ENCODE measurements at places on chromosomes 5 and 9.
A peak's percentile ranks its signal among the peaks of the same experiment; 100 is the strongest.

- DNase-seq: peak; percentile 61
Observed at GRCh38 chr5:64074533-64074932, 91.1 kb upstream of the RNF180 start.

DNA sequence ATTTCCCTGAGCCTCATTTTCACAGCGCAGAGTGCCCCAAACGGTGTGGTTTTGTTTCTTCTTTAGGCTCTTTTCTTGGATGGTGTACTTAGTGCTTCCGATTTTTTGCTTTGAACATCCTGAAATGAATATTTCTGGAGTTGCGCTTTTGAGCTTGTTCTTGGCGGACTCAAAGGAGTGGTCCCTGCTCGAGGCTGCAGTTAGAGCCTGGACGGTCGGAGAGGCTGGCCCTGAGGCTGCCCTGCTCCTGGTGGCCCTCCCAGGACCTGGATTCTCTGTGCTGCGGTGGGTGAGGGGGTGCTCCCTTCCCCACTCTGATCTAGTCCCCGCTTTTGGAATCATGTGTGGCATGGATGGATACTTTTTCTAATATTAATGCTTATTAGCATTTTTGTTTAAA lies 291.8 kb upstream of the IRX4 start:
- no peak for DNase-seq

GRCh38 chr5:159317849-159318248 lies 12.4 kb downstream of the IL12B start:
- DNase-seq: no peak

DNA sequence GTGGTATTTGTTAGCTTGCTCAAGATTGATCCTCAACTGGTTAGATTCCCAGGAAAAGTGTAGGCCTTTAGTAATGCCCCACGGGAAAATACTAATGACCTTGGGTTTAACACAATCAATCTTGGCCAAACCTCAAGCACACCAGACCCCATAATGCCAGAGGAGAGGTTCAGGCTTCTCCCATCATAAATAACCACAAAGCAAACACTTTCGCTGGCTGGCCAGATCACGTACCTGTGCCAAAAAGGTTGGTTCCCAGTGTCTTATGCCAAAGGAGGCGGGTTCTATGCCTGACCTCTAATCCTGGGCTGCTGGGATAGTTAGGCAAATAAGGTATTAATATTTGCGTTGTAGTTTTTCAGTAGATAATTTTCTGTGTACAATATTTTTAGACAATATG lies 379.2 kb upstream of the CDH18 start:
- no peak for DNase-seq

DNA sequence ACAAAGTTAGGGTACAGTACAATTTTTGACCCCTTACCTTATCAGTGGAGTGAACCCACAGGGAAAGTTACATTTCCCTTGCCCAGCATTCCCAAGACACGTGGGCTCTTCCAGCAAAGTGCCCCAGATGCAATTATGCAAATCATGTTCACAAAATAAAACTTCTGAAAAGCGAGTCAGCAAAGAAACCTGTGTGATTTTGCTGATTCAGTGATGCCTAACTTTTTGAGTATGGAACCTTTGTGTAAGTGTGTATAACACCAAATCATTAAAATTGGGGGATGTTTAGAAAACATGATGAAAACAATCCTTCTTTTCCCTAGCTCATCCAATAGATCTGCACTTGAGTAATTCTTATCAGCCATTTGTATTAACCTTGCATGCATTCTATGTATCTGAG lies 52.6 kb downstream of the SH3RF2 start:
- no peak for DNase-seq

DNA sequence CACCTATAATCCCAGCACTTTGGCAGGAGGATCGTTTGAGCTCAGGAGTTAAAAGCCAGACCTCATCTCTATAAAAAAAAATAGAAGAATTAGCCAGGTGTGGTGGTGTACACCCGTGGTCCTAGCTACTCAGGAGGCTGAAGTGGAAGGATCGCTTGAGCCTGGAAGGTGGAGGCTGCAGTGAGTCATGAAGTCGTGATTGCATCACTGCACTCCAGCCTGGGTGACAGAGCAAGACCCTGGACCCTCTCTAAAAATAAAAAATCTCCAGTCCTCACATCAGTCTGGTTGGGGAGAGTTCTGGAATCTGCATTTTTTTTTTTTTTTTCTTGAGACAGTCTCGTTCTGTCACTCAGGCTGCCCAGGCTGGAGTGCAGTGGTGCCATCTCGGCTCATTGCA lies 9.3 kb downstream of the FPGS start:
- DNase-seq: no peak

GRCh38 chr5:74095871-74096270 lies 469.9 kb downstream of the ARHGEF28 start:
- DNase-seq: peak; percentile 14

DNA sequence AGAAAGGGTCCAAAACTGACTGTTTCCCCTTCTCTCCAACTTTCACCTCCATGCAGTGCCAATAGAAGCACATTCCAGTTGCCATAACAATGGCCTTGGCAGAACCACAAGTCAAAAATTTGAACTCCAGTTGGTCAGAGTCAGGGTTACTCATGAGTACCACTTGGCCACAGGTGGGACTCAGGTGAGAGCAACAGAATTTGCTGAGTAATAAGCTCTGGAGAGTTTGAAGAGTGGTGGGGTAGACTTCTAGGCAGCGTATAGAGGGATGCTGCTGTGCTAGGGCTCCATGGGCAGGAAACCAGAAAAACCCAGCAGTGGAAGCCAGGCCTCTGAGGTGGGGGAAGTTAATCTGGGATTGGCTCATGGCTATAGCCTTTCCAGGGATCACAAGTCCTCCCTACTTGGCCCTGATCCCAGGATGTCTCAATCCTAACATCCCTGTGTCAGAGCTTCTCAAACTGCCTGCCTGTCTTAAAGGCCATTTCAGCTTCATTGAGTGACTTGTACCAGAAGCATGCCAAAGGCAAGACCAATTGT lies 30.2 kb downstream of the SNX18 start:
- DNase-seq: peak; percentile 72

DNA sequence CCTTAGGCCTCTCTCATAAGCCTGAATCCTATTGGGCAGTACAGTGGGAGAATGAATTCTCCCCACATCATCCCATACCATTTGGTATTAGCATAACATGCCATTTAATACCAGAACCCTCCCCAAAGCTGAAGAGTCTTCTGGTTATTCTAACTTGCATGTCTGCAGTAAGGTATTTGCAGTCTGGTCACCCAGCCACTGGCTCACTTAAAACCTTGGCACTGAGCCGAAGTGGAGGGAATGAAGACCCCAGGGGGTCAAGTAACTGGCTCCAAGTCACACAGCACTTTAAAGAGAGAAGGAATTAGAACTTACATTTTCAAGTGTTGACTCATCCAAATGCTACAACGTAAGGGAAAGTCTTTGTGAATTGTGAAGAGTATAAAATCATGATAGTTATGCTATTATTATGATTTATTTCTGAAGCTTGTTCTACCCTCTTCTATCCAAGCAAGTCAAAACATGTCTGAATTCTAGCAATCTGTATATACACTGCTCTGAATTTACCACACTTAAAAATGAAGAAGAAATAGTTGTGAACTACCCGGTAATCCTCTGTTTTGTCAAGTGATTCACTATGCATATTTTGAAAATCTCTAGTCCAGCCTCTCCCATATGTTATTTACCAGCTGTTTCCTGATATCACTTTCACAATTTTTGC lies 28.5 kb downstream of the GLRA1 start:
- DNase-seq: peak; percentile 30

DNA sequence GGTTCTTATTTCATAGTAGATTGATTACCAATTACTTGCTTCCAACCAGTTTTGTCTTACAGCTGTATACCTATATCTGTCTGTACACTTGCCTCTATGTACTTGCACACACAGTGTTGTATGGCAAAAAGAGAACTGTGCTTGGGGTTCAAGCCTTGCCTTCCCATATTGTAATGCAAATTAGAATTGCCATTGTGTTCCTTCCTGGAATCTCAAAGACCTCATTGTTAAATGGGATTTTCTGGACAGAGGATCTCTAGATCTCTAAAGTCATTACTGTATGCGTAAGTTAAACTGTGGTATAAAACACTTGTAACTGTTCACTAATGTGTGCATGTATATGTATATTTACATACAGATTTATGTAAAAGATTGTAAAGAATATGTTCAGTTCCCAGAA lies 428.8 kb downstream of the CAAP1 start:
- DNase-seq: no peak

GRCh38 chr5:118956727-118957126 lies 31.6 kb downstream of the DTWD2 start:
- DNase-seq: no peak

DNA sequence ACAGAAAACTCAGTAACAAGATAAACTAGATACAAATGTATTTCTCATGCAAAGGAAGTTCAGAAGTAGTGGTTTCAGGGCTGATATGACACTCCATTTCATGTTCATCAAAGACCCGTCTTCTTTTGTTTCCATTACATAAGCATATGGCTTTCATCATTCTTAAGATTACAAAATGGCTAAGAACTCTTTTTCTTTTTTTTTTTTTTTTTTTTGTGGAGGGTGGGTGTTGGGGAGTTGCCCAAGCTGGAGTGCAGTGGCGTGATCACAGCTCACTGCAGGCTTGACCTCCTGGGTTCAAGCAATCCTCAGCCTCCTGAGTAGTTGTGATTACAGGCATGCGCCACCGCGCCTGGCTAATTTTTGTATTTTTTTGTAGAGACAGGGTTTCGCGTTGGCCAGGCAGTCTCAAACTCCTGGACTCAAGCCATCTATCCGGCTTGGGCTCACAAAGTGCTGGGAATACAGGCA lies 22.0 kb upstream of the PTBP3 start:
- no peak for DNase-seq

DNA sequence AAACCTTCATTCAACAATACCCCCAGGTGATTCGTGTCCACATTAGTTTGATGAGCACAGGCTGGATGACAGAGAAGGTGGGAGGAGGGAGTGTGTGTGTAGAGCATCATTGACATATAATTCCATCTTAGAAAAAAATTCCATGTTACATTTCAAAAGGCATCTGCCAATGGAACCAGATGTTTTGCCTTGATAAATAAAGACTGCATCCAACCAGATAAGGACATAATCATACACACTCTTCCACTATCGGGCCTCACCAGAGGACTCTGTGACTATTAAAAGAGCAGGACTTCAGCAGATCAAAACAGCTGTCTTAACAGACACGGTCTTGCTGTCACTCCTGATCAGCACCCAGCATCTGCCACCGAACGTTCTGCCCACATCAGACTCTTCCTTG lies 96.4 kb upstream of the SPIN1 start:
- DNase-seq: no peak

DNA sequence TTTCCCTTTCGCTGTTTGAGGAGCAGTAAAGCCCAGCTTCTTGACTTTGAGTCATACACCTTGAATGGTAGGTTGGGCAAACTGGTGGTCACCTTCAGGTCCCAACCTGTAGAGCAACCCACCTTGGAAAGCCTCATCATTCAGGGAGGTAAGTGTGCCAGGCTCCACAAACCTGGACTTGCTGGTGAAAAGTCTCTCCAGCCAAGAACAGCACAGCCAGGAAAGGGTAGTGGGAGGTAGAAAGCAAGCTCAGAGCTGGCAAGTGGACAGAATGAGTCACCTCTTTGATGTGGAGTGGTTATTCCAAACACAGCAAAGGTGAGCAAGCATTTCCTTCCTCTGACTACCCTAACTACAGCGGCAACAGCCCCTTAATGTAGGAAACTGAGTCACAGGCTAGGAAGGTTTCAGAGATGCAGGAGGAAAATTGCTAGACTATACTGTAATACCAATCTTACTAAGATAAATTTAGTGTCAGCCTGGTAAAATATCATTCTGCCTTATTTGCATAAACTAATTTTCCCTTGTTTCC lies 117.5 kb upstream of the MTAP start:
- DNase-seq: no peak

GRCh38 chr5:139301808-139302499 lies 8.4 kb downstream of the MATR3 start:
- no peak for DNase-seq

DNA sequence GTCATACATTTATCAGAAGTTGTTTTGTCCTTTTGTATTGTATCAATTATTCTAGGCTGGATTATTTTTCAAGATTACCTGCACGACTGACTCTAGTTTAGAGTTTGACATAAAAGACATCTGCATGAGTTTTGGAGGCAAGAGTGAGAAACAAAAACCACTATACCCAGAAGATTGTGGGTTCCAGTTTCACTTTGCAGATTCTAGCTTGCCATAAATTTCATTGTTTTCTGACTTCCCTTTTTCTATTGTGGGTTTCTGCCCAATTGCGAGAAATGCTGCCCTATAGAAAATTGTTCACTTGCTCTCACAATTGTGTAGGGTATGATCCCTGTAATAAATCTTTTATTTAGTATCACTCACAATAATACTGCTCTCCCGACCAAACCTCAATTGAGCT lies 1043.4 kb upstream of the CDH10 start:
- no peak for DNase-seq

- DNase-seq: peak; percentile 67
Observed at GRCh38 chr5:169450464-169450863, 133.1 kb upstream of the SPDL1 start.

- DNase-seq: no peak
Observed at GRCh38 chr9:93198117-93198837, 14.3 kb downstream of the WNK2 start.

GRCh38 chr9:113302792-113303418 lies at the start of gene RNF183:
Gene RNF183 (minus strand): TSS chr9:113303376. CDS start chr9:113298184, 5,192 bp downstream.
- no peak for DNase-seq

DNA sequence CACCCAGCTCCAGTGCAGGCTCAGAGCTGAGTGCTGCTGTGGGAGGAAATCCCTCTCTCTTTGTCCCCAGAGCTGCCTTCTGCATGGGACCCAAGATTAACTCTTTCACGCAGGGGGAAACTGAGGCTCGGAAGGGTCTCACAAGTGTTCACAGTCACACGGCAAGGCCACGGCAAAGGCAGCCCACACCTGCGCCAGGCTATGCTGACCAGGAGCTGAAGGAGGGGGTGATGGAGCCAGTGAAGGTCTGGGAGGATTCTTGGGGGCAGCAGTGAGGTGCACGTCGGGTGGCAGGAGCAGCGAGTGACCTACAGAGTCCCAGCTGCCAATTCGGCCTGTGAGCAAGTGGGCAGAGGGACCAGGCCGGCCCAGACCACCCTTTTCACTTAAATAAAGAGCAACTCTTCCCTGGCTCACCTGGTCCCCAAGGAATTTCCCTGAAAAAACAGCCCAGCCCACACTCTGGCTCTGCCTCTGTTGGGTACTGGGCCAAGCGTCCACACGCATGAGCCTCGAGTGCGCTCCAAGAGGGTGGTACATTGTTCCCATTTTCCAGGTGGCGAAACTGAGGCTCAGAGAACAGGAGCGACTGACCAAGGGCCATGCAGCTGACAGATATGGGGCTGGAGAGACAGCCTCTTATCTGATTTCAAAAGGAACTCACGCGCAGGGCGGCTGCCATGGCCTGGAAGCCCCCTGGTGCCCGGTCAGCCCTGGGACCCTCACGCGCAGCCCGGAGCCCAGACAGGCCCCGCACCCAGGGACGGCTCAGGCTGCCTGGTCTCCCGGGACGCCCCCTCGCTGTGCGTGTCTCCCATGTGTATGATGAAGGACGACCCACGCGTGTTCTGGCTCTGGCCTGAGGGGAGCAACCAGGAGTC lies 28.2 kb downstream of the SARDH start:
- DNase-seq: no peak
